ENCODE measurements at places on chromosomes 6 and 20.

GRCh38 chr20:42138729-42139128 lies 520.6 kb upstream of the CHD6 start:
- DNase-seq, result no peak

DNA sequence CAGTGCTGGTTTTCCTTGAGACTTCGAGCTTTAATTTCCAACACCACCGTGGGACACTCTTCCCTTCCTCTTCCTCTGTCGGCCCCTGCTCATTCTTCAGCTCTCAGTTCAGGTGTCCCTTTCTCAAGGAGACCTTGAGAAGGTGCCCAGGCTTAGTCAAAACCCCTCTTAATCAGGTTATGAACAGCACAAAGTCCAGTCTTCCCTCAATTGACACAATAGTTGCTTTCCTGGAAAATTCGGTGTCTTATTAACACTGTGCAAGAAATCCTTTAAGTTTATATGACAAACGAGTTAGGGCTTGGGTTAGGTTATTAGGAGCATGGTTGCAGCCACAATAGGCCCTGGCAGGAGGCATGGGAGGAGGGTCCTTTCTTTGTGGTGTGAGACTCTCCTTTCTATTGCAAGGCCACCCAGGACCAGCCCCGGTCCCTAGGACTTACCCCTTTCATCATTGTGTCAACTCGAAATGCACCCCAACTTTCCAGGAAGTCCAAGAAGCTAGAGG lies 1.5 kb upstream of the NSFL1C start:
- DNase-seq, result no peak

GRCh38 chr20:11993886-11994461 lies 76.3 kb downstream of the BTBD3 start:
- DNase-seq, result no peak

DNA sequence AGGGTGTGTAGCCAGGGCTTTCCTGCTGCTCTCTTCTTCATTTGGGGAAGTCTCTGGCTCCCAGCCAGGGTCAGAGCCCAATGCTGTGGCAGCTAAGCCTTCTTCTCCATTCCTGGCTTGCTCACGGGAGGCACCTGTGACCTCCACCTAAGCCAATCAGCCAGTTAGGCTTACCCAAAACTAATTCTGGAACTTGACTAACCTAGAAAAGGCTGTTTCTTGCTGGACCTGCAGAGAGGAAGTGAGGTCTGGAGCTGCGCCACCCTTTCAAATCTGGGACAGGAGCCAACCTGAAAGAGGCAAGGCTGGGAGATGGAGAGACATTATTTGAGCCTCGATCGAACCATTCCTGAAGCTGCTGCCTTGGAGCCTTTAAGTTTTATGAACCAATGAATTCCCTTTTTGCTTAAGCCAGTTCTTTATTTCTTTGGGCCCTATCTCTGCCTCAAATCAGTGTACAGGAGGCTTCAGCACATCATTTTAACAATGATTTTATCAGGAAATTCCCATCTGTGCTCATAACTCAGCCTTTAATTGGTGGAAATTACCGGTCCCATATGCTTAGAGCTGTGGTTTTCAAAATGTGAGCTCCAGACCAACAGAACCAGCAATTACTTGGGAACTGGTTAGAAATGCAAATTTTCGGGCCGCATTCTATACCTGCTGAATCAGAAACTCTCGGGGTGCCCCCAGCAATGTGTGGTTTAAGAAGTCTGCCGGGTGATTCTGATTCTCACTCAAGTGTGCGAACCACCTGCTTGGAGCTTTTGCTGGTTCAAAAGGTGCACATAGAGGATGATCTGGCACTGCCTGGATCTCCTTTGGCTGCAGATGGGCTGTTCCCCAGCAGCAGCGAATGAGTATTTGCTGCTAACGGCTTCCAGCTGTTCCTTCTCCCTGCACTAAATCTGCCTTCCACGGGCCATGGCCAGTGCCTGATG lies 97.4 kb upstream of the RNF24 start:
- no peak for DNase-seq

- no peak for DNase-seq
These were observed 183.5 kb downstream of the CDKAL1 start for GRCh38 chr6:20717743-20718142.

- DNase-seq, result no peak
These were observed 640 bp downstream of the LRRN4 start for GRCh38 chr20:6053064-6053775.

DNA sequence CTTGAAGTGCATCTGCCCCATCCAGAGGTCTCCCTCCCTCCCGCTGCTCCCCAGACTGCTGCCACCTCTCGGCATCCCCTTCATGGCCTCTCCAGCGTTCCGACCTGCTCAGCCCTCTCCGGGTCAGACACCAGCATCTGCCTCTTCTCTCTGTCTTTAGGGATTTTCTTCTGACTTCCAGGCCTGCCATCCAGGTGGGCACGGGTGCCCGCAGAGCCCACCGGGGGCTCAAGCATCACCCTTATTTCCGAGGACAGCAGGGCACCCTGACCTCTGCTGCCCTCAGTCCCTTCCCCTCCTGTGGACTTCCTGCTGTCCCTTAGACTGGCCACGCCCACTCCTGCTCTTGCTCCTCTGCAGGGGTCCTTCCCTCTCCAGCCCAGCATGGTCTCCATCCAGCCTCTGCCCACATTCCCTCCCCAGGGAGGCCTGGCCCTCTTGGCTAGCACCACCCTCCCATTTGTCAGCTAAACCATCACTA lies 3.3 kb downstream of the NPEPL1 start:
- no peak for DNase-seq

DNA sequence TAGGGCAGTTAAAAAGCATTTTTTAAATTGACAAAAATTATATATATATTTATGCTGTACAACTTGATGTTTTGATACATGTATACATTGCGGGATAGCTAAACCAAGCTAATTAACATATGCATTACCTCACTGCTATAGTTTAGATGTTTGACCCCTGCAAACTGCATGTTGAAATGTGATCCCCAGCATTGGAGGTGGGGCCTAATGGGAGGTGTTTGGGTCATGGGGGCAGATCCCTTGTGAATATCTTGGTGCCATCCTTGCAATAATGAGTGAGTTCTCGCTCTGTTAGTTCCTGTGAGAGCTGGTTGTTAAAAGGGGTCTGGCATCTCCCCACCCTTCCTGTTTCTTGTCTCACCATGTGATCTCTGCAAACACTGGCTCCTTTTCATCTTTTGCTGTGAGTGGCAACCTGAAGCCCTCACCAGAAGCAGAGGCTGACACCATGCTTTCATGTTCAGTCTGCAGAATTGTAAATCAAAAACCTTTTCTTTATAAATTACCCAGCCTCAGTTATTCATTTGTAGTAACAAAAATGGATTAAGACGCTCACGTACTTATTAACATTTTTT lies 111.8 kb downstream of the MCHR2 start:
- DNase-seq, result no peak

GRCh38 chr20:36040571-36040970 lies 72.2 kb downstream of the CNBD2 start:
- no peak for DNase-seq

GRCh38 chr6:30216096-30216495 lies 2.9 kb upstream of the TRIM26 start:
- no peak for DNase-seq

DNA sequence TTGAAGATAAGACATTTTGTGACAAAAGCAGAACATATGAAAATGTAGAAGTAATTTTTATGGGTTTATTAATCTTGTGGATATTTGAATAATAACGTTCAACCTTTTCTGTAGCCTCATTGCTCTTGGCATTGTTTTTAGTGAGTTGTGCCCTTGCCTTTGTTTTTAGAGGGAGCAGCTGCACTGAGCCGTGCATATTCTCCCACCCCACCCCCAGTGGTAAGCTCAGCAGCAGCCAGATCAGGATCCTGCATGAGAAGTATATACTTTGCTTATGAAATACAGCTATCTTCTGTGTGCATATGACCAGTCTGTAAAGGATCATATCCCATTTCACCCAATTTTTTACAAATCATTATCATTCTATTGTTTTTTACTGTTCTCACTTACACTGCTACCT lies 184.2 kb downstream of the COL9A1 start:
- no peak for DNase-seq

DNA sequence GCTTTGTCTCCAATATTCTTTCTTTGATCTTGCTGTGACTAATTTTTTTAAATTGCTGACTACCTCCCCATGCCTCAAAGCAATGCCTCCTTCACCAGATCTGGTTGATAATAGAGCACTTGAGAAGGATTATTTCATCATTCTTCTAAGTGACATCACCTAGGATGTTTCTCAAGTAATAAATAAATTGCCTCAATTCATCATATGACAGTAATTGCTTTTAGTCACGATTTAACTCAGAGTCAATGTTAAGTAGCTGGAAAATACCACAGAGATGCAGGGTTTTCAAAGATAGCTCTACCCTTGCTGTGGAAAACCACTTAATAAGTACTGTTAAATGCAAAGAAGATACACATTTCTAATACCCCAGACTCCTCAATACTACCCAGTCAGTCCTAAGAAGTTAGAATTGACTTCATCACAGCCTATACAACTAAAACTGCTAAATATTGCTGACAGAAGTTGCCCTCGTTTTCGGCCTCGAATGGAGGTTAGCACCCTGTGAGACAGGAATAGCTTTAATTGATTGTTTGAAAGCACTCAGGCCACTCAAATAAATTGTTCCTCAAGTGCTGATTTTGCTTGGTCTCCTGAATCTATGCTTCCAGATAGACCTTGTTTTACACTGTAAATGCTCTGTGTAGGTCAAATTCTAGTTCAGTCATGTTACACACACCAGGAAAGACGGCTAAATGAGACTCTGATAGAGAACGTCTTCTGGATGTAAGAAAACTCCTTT lies 640.6 kb upstream of the CHD6 start:
- no peak for DNase-seq

- no peak for DNase-seq
These were observed 49.2 kb downstream of the TBC1D32 start for GRCh38 chr6:121285041-121285440.

- no peak for DNase-seq
These were observed 269.7 kb downstream of the PRL start for GRCh38 chr6:22027040-22027725.

- DNase-seq, result no peak
These were observed 38.2 kb upstream of the SLCO4A1 start for GRCh38 chr20:62603907-62604785.

GRCh38 chr6:94196891-94197290 lies 777.5 kb upstream of the EPHA7 start:
- DNase-seq, result no peak

- DNase-seq, result no peak
These were observed 150.2 kb downstream of the LRFN2 start for GRCh38 chr6:40436685-40437604.

- DNase-seq, result peak; percentile 92
These were observed 7.1 kb downstream of the RBM38 start for GRCh38 chr20:57398231-57398821.

GRCh38 chr6:43776115-43776798 lies 6.2 kb downstream of the VEGFA start:
- DNase-seq, result no peak

GRCh38 chr6:25769983-25770382 lies 15.4 kb downstream of the SLC17A4 start:
- DNase-seq, result no peak

DNA sequence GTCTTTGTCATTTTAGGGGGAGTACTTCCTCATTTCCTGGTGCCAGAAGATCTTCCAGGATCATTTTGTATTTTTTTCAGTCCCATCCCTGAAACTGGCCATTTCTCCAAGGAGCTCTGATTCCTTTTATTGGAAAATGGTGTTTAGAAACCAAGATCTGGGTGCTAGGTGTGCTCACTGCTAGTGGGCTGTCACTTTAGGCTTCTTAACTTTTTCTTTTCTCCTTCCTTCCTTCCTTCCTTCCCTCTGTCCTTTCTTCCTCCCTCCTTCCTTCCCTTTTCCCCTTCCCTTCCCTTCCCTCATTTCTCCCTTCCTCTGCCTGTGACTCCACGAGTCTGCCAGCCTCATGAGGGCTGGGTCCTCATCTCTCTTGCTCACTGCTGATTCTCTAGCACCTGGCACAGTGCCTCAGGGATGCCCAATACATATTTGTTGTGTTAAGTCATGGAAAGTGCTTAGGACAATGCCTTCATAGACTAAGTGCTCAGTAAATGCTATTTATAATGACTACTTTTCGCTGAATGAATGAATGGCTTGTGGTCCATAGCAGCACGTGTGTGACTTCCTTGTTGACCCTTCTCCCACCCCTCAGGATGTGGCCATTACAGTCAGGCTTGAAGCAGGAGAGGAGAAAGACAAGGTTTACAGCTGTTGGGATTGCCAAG lies 36.9 kb downstream of the APCDD1L start:
- DNase-seq, result no peak

- no peak for DNase-seq
These were observed 62.9 kb upstream of the ADGRG6 start for GRCh38 chr6:142238881-142239280.

GRCh38 chr6:25774120-25774715 lies 19.7 kb downstream of the SLC17A4 start:
- DNase-seq, result no peak

DNA sequence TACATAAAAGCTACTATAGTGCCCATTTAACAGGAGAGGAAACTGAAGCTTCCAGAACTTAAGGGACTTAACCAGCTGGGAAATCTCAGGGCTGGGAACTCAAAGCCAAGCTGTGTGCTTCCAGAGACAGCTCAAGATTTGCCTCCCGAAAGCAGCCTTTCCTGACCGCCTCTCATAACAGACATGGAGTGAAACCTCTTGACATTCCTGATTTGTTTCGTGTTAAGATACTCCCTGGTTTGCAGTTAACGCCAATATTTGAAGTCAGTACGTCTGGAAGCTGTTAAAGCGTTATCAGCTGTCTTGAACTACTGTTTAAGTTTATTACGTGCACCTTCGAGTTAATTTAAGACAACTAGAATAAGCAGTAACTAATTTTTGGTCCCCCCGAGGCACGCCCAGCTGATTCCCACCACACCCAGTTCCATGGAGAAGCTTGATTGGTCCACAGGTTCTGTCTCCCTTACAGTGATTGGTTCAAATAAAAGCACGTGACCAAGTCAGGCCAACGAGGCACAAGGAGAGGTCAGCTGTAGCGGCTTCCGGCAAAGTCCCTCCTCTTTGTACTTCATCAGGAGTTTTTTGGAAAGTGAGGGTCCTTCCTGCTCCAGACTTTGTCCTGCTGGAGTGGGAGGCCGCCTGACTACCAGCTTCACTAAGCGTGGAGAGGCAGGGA lies 8.9 kb upstream of the TCP11 start:
- no peak for DNase-seq

- DNase-seq, result no peak
These were observed 29.5 kb downstream of the BFSP1 start for GRCh38 chr20:17501701-17502100.

- no peak for DNase-seq
These were observed 21.8 kb downstream of the PCK1 start for GRCh38 chr20:57582432-57583288.

GRCh38 chr6:76703285-76703684 lies 630.8 kb upstream of the IMPG1 start:
- DNase-seq, result no peak

GRCh38 chr6:48916607-48917006 lies 546.4 kb downstream of the MMUT start:
- no peak for DNase-seq

DNA sequence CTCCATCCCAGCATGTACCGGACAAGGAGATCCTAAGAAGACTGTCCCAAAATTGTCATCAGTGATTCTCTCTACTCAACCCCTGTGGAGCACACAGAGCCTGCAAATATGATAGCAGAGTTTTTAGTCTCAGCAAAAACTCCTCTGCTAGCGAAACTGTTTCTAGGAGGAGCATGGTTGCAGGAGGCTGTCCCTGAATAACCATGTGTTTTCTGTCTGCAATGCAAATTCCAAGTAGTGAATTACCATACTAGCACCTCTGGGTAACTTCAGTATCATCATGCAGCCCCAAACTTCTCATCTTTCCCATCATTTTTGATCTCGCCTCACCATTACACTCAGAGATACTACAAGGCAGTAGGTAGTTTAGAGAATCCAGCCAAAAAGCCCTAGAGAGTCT lies 24.8 kb upstream of the WFDC12 start:
- DNase-seq, result no peak

- no peak for DNase-seq
These were observed 123.9 kb upstream of the PHACTR1 start for GRCh38 chr6:12592634-12593033.
